ENCODE measurements at places on chromosomes 5 and 9. TPM values are rescaled to one million over a fixed set of nuclear protein-coding genes. Genes with fewer than 3 reads are reported as not detected.

GALNT10 gene
- total RNA-seq: 57.7 TPM

FAM240B gene
- total RNA-seq: not detected

IL13 gene
- total RNA-seq: not detected

ENHO gene
- not detected for total RNA-seq

LHX6 gene
- not detected for total RNA-seq

CCL28 gene
- total RNA-seq: 1.3 TPM

PLPPR1 gene
- total RNA-seq: not detected

CARTPT gene
- total RNA-seq: not detected

GKAP1 gene
- 2.2 TPM for total RNA-seq

PAX5 gene
- not detected for total RNA-seq

C9orf57 gene
- total RNA-seq: not detected

GCNT4 gene
- 46.2 TPM for total RNA-seq

GLRA1 gene
- not detected for total RNA-seq

GDF9 gene
- total RNA-seq: not detected

IGIP gene
- total RNA-seq: 7.8 TPM

SLC6A18 gene
- total RNA-seq: not detected

RIMOC1 gene
- total RNA-seq: 27.6 TPM

DIRAS2 gene
- 1.3 TPM for total RNA-seq

PCDHB6 gene
- total RNA-seq: under 0.01 TPM

HTR1A gene
- not detected for total RNA-seq

MEGF10 gene
- 0.97 TPM for total RNA-seq

NTNG2 gene
- total RNA-seq: 1.9 TPM

FAM81B gene
- not detected for total RNA-seq

ZBED3 gene
- 2.6 TPM for total RNA-seq

FOXE1 gene
- under 0.01 TPM for total RNA-seq

DTWD2 gene
- 10.8 TPM for total RNA-seq

PPIC gene
- total RNA-seq: 42.5 TPM

CRAT gene
- total RNA-seq: 38.7 TPM

ITK gene
- 1.3 TPM for total RNA-seq

TRPM6 gene
- total RNA-seq: under 0.01 TPM

RNF44 gene
- 2.6 TPM for total RNA-seq

LECT2 gene
- total RNA-seq: not detected

NOXA1 gene
- total RNA-seq: not detected

TMCO6 gene
- 8.6 TPM for total RNA-seq

PCDHB2 gene
- total RNA-seq: 0.32 TPM

SPINK4 gene
- total RNA-seq: not detected

NAIP gene
- 6.4 TPM for total RNA-seq

CARD9 gene
- total RNA-seq: 20.0 TPM

TMC1 gene
- 1.3 TPM for total RNA-seq

SPIN1 gene
- total RNA-seq: 130 TPM

GTF3C4 gene
- 18.4 TPM for total RNA-seq

NMUR2 gene
- not detected for total RNA-seq

PCDHB5 gene
- total RNA-seq: 0.32 TPM

EIF4EBP3 gene
- 0.86 TPM for total RNA-seq

ADAMTSL1 gene
- 10.0 TPM for total RNA-seq

FUT7 gene
- total RNA-seq: not detected

CEP72 gene
- 3.2 TPM for total RNA-seq

ZFP37 gene
- 1.6 TPM for total RNA-seq

AP3B1 gene
- total RNA-seq: 113 TPM

ECM2 gene
- 2.6 TPM for total RNA-seq

NXNL2 gene
- 7.7 TPM for total RNA-seq

MYMK gene
- not detected for total RNA-seq

GDA gene
- 0.97 TPM for total RNA-seq

FGD3 gene
- under 0.01 TPM for total RNA-seq

C6 gene
- not detected for total RNA-seq

INSYN2B gene
- 12.5 TPM for total RNA-seq

All from fibroblast of villous mesenchyme (primary cell).